ENCODE measurements at places on chromosomes 3 and 15.

GRCh38 chr3:49454898-49455681 lies 15.0 kb upstream of the DAG1 start:
- no peak for DNase-seq

GRCh38 chr3:40019376-40019775 lies 210.0 kb downstream of the MYRIP start:
- no peak for DNase-seq

DNA sequence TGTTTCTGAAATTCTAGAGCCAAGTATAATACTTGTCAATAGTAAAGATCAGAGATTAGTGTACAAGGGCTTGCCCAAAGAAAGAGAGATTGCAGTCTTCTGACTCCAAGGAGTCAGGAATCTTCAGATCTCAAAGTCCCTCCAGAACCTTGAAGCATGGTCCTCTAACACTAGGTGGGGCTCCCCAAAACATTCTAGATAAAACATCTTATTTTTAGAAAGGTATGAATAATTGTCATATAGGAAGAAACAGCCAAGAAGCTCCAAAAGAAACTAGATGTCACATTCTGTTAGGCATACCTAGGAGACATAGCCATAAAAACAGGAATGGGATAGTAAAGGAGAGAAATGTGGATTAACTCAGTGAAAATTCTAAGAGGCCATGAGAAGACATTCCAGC lies 10.7 kb downstream of the MUC13 start:
- no peak for DNase-seq

GRCh38 chr3:134885877-134886621 lies 91.0 kb downstream of the EPHB1 start:
- peak; percentile 11 for DNase-seq

- DNase-seq = no peak
Observed at GRCh38 chr15:74460298-74460697, 662 bp downstream of the UBL7 start.

- DNase-seq = no peak
Observed at GRCh38 chr3:129506231-129506742, 22.2 kb upstream of the RHO start.

DNA sequence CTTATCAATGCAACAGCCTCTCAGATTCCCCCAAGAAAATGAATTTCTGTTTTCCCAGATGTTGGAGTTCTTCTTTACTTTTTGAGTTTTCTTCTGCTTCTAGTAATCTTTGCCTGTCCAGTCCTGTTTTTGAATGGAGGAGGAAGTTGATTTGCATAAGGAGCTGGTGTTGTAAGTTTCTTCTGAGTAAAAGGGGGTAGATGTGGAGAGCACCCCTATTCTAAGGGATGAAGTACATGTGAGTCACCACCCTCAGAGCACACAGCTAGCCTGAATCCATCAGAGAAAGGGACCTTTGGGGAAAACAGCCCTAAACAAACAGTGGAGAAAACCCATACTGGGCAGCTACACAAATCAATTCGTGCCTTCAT lies 34.5 kb downstream of the ACAA1 start:
- DNase-seq = no peak

- DNase-seq = no peak
Observed at GRCh38 chr15:52290329-52290728, 5.3 kb downstream of the MYO5C start.

DNA sequence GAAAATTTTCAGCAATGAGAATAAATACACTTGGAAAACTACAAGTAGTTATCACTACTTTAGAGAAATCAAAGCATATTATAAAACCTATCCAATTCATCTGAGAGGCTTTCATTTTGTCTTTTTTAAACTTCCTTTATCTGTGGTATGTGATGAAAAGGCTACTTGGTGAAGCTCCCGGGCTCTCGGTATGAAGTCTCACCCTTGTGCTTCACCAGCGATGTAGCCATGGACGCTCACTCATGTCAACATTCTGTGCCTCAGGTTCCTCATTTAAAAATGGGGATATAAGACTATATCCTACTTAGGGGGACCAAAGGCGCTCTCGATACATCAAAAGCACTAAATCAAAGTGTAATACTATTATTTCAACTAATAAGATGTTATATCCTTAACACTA lies 14.9 kb downstream of the SATB1 start:
- no peak for DNase-seq

DNA sequence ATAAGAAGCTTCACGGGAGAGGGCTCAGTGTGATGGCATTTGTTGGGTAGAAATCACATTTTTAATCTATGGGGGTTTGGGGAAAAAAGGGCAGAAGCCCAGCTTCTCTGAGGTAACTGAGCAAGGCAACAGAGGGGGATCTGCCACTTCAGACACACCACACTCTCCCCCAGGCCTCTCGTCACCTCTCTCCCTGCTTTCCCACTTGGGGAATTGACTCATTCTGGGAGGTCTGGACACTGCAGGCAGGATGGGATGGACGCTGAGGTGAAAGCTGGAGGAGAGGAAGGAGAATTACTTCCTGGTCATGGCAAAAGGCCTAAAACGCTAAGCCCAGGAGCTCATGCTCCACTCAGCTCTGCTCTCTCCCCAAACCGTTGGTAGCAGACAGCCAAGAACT lies 33.2 kb downstream of the MYO5C start:
- no peak for DNase-seq

GRCh38 chr3:14274999-14275961 lies 96.7 kb downstream of the LSM3 start:
- peak; percentile 25 for DNase-seq

DNA sequence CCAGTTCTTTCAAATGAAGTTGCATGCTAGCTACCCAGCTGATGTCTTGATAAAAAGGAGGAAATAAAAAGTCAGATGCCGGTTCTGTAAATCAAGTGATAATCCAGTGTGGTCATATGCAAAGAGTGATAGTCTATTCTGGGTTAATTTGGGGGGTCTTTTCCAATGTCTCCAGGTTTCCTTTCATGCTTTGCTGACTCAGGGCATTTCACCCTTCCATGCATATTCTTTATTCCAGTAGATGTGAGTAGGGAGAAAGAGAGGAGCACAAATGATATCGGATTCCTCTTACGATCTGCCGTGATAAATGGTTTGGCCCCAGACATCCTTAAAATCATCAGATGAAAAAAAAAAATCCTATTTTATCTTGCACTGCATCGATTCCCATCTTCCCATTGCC lies 60.8 kb downstream of the ADAMTS9 start:
- no peak for DNase-seq

DNA sequence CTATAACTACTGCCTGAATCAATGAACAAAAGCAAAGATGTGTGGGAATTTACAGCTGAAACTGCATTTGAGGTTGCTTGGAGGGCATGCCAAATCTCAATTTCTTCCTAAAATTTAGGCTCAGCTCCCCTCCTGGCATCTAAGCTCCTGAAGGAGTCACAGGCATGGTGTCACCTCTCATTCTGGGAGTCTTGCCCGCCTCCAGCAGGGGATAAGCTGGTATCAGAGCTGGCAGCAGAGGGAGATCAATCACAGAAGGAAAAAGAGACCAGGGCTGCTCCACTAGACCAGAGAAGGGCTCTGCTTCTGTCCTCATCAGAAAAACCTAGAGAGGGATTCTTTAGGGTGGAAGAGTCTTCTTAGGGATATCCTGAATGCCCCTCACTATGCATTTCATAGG lies 150.4 kb upstream of the SLC6A11 start:
- no peak for DNase-seq

GRCh38 chr15:93068581-93069199 lies 20.3 kb downstream of the RGMA start:
- DNase-seq = no peak

- no peak for DNase-seq
Observed at GRCh38 chr15:69983696-69984265, 113.9 kb downstream of the TLE3 start.

DNA sequence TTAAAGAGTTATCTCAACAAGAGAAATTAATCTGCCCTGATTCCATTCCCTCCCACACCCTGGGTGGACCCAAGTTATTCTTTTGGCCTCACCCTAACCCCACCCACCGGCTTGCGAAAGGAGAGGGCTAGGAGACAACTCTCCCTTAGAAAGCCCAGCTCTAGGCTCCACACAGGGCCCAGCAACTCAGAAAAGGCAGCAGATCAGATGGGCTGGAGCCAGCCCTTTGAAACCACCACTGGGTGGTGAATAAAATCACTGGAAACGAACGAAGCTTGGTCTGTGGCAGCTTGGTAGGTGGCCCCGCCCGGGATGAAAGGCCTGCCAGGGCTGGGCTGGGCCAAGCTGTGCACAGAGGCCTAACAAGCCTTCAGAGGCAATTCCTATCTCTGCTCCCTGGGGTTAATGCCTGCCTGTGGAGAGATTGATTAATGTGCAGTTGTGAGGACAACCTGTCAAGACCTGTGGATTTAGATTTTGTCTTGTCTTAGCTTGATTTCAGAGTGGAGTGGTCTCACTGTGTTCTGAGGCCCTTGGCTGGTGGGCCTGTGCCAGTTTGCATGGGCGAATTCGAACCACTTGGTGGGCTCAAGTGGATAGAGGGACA lies 38.8 kb downstream of the BHLHE40 start:
- no peak for DNase-seq

- peak; percentile 87 for DNase-seq
Observed at GRCh38 chr15:73700041-73700842, 16.1 kb downstream of the CD276 start.

DNA sequence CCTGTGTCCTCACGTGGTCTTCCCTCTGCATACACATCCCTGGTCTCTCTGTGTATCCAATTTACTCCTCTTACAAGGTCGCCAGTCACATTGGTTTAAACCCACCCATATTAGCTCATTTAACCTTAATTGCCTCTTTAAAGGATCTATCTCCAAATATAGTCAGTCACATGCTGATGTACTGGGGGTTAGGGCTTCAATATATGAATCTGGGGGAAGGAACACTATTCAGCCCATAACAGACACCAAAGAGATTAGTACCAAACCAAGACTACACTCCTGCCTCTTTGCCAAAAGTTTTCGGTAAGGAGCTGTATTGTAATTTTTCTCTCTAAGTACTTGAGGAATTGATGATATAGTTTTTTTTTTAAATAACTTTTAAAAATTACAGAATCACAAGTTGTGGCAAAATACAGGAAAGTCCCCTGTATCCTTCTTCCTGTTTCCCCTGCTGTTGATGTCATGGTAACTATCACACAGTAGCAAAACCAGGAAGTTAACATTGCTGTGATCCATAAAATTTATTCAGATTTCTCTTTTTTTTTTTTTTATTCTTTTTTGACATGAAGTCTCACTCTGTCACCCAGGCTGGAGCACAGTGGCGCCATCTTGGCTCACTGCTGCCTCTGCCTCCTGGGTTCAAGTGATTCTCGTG lies 67.8 kb downstream of the SLCO3A1 start:
- DNase-seq = no peak

DNA sequence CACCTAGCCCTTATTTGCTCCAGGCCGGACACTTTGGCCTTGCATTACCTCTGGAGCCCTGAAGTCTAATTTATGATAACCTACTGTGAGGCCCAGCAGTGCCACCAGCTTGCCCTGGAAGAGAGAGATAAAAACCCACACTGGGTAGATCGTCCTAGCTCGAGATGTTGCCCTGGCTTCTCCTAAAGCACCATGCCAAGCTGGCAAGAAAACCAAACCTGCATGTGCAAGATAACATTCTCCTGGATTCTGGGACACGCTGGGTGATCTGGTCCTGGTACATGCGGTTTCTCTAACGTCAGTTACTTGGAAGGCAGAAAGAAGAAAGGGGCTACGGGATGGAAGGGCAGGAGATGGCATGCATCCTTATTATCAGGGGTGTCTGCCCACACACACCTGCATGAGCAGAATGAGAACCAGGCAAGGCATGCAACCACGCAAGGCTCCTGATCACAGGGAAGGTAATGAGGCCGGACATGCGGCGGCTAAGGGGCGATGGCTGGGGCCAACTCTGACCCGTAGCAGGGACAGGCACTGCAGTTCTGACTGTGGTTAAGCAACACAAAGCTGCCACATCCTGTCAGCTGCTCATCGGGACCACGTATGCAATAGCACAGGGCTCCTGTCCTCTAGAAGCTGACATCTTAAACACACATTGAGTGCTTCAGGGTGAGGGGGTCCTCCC lies 73.0 kb downstream of the OXNAD1 start:
- peak; percentile 72 for DNase-seq

- DNase-seq = no peak
Observed at GRCh38 chr3:102745881-102746280, 311.1 kb downstream of the ZPLD1 start.

DNA sequence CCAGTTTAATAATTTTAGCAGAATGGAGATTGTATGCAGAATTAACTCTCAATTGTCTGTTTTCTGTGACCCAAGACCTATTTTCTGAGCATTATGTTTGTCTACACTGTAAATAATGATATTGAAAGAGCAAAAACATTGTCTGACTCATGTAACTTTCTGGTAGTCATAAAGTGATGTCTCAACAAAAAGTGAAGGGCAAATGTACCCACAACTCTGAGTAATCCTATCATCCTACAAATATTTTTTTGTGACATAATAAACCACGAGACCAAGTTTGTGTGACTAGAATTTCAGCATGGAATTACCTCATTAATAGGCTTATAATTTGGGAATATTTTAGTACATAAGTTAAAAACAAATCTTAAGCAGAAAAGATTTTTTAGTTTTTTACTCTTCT lies 15.4 kb upstream of the ABHD10 start:
- no peak for DNase-seq

DNA sequence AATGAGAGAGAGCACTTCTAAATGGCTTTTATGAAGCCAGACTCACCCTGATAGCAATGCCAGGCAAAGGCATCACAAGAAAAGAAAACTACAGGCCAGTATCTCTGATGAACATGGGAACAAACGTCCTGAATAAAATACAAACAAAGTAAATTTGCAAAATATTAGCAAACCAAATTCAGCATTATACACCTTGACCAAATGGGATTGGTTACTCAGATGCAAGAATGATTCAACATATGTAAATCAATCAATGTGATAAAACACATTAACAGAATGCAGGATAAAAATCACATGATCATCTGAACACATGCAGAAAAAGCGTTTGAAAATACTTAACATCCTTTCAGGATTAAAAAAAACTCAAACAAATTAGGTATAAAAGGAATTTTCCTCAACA lies 494.9 kb upstream of the CCDC54 start:
- no peak for DNase-seq

DNA sequence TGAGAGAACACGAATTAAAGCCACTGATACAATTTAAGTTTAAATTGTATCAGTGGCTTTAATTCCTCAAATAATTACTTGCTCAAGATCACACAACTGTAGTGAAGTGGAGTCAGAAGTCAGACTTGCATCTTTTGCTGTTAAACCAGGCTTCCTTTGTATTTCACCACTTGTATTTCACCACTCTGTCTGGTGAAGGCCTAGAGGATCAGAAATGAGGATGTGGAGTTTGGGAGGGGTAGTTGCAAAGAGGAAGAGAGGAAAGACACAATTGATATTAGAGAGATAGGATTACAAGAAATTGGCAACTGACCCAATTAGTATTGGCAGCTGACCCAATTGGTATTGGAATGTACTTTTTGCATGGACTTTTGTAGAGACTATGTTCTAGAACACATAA lies 288.1 kb upstream of the GPR149 start:
- DNase-seq = no peak

DNA sequence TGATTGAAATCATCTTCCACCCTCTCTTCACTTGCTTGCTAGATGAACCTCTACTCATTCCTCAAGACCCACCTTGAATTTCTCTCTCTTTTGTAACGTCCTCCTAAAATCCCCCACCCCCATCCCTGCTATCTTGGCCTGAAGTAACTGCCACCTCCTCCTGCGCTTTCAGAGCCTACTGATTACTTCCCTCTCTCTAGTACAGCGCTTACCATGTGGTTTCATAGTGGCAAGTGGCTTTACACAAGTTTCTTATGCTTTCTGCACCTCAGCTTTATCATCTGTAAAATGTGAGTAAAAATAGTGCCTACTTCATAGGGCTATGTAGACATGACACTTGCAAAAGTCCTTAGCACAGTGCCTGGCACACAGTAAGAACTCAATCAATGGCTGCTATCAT lies 28.7 kb upstream of the DAZL start:
- no peak for DNase-seq

GRCh38 chr3:34267088-34267487 lies 468.7 kb downstream of the PDCD6IP start:
- DNase-seq = no peak

All from activated CD4-positive, alpha-beta T cell treated with anti-CD3 and anti-CD28 coated beads for 36 hours (primary cell).